ENCODE measurements at places on chromosomes 7 and 10. TPM values are rescaled to one million over a fixed set of nuclear protein-coding genes. Genes with fewer than 3 reads are reported as not detected.

ZNF467 gene
- 0.11 TPM for total RNA-seq

DNA sequence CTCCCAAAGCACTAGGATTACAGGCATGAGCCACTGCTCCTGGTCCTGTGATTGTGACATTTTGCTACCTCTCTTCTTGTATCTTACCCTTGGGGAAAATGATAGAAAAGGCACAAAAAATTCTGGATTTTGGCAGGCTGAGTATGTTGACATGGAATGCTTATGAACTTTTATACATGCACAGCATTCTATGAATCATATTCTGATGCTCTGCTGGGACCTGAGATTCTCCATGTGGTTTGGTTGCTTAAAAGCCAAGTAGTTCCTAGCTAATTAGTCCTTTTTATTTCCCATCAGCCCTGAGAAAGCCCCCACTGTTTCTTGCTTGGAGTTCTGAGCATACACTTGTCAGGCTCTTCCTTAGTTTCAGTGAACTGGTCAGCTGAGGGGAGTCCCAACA, 8.3 kb upstream of the KAZALD1 start:
- no peak for DNase-seq

CLEC5A gene
- not detected for total RNA-seq

- no peak for DNase-seq
Observed at GRCh38 chr10:58887474-58887873, 289.0 kb upstream of the PHYHIPL start.

TCERG1L gene
- total RNA-seq = not detected

GRCh38 chr10:60862517-60862916, 81.5 kb downstream of the RHOBTB1 start:
- no peak for DNase-seq

- DNase-seq = no peak
Observed at GRCh38 chr10:21495002-21495751, 30.3 kb downstream of the SKIDA1 start.

DNA sequence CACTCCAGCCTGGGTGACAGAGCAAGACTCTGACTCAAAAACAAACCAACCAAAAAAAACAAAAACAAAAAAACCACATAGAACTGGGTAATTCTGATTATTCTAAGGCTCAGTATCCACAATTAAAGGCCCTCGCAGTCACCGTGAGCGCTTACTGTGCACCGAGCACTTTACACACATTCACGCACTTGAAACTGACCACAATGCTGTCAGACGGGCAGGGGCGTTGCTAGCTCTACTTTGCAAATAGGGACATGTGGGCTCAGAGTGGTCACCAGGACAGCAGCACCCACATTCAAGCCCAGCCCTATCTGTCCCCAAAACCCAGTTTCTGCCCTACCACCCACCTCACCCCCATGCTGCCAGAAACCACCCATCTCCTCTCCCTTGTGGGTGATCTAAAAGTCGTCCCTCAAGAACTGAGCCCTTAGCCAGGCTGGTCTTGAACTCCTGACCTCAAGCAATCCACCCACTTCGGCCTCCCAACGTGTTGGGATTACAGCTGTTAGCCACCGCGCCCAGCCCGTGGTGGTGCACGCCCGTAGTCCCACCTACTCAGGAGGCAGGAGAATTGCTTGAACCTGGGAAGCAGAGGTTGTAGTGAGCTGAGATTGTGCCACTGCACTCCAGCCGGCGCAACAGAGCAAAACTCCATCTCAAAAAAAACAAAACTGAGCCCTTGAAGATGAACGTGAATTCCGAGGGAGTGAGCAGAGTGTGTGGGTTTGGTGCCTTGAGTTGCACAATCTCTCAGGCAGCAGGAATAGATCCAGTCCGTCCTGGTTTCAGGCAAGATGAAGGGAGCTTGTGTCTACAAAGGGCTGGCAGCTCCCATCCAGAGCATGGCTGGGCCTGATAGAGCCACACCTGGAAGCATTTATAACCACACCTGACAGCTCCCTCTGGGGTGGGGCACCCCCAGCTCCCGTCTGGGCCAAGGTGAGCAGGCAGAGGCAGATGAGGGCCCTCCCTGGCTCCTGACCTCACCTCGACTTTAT, 5.4 kb upstream of the HSPB1 start:
- DNase-seq = no peak

GPR146 gene
- 3.1 TPM for total RNA-seq

- DNase-seq = no peak
Observed at GRCh38 chr10:871951-872403, 59.5 kb downstream of the LARP4B start.

AS3MT gene
- total RNA-seq = 0.68 TPM

DPYSL4 gene
- total RNA-seq = 2.2 TPM

DNA sequence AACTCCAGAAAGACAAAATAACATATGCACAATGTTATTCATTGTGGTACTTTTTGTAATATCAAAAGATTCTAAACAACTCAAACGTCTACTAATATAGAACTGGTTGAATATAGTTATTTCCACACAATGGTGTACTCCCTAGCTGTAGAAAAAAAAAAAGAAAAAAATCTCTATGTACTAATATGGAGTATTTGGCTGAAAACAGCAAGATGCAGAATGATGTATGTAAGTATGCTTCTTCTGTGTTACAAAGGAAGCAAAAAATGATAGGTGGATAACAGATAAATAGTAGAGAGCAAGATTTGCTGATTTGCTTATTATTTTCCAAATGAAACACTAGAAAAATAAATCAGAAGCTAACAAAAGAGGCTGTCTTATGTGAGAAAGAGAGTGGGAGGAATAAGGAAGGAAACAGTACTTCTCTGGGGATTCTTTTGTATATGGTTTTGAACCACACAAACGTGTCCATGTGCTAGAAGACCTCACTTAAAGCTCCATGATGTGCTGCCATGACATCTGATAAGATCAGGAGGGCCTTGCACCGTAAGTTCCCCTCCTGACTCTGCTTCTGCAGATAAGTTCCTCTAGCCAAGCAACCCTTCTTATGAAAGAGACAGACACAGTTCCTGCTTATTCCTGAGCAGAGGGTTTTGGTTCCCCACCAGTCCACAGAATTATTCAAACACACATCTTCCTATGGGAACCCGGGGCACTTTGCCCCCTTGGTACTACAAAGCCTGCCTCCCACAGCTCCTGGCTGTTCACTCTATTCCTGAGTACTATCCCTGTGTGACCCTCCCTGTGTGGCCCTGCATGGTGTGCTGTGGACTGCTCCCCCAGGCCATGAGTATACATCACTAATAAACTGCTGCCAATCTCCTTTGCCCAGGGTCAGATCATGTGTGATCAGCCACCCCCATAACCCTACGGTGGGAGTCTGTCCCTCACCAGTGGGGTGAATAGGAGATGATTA, 159.1 kb downstream of the CCDC71L start:
- DNase-seq = no peak

DNA sequence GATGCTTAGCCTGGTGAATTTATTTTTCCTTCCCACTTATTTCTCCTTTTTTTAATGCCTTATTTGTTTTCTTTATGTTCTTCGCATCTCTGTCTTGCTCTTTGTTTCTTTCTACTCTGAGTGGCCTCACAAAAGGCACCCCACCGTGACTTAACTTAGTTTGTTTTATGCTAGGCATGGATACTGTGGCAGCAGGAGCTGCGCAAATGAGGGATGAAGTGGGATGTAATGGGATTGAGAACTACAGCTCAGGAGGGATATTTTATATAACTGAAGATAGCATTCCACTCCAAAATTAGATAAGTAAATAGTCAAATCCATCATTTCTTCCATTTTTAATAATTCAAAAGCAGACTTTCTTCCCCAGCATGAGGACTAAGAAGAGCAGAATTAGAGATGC, 1.7 kb upstream of the CACNA2D1 start:
- no peak for DNase-seq

CYP2E1 gene
- total RNA-seq = not detected

GRCh38 chr10:125633517-125633999, 49.4 kb downstream of the TEX36 start:
- DNase-seq = no peak

- DNase-seq = no peak
Observed at GRCh38 chr10:111936143-111936542, 247.4 kb downstream of the GPAM start.

DNA sequence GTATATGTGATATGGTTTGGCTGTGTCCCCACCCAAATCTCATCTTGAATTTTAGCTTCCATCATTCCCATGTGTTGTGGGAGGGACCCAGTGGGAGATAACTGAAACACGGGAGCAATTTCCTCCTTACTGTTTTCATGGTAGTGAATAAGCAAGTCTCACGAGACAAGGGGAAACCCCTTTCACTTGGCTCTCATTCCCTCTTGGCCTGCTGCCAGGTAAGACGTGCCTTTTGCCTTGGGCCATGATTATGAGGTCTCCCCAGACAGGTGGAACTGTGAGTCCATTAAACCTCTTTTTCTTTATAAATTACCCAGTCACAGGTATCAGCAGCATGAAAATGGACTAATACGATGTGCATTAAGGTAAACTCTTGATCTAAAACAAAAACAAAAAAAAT, 357.1 kb upstream of the AOAH start:
- no peak for DNase-seq

DNA sequence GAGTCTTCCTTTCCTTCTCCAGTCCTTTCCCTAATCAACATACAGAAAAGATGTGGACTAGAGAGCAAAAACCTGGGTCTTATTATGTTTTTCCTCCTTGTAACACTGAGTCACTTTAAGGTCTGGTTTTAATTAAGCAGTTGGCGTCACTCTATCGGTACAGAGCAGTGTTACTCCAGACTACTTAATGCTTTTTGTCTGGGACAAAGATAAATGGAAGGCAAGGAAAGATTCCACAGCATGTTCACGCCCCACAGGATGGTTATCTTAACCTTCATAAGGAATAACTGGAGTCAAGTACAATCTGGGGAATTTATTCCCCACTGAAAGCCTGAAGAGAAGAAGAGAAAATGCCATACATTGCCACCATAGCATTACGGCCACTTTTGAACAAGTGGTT, 145.7 kb downstream of the ELAPOR2 start:
- no peak for DNase-seq

PPP1R17 gene
- total RNA-seq = not detected

DNA sequence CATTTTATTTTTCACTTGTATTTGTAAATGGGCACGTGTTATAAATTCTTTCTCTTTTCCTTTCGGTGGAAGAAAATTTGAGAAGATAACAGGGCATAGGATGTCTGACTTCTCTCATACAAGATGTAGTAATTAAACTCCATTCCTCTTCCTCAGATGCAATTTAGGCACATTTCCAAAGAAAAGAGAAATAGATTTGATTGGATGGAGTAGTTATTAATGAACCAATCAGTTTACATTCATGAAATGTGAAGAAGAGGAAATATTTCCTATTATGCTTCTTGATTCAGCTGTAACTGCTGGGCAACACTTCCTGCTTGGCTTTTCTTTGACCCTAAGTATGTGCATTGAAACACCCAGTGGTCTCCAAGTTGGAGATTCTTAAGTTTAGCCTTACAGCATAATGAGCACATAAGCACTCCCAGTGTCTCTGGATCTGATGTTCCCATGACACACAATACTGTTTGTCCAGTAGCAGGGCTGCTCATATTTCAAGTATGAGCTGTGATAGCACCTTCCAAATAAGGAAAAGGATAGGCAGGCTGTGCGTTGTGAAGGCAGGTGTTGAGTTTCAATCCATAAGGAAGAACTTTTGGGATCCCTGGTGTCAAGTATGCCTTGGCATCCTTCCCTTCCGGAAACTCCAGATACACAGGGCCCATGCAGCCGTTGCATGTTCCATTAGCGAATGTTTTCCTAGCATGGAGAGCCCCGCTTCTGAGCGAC, 33.4 kb upstream of the COBL start:
- DNase-seq = no peak

SLC26A3 gene
- not detected for total RNA-seq

Data from activated CD8-positive, alpha-beta T cell treated with anti-CD3 and anti-CD28 coated beads, Interleukin-2, amount 10 ng/mL, durations not matched to agents 7 days and 5 days (primary cell).